Osteoblast (primary cell): ENCODE measurements at places on chromosomes 16 and 17. TPM values are rescaled to one million over a fixed set of nuclear protein-coding genes. Genes with fewer than 3 reads are reported as not detected.
A peak's percentile ranks its signal among the peaks of the same experiment; 100 is the strongest.

DNA sequence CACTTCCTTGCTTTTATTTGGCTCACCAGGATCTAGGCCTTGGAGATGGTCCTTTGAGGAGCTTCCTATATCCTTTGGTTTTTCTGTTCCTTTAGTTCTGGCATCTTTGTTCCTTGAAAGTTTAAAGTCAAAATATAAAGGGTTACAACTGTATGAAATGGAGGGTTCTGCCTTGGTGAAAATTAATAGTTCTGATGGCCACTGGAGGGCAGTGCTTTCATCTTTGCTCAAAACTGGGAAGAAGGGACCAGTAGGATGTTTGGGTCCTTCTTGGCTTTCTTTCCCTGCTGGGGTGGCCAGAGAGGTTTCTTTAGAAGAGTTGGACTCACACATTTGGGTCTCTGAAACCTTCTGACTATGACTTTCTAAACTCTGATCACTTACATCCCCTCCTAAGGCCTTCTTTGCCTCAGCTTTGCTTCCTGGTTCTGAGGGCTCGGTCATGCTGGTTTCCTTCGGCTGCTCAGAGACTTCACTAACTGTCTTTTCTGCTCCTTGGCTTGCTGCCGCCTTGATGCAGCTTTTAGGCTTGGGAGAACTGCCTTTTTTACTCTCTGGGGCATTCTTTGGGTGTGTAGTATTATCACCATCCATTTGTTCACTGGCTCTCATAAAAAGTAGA, 10.9 kb upstream of the ITGA2B start:
- H3K4me1 ChIP-seq: no peaks in the 10 kb centered on the region
- peaks cover 46% of the 10 kb centered on the region for H3K36me3 ChIP-seq
- no peaks in the 10 kb centered on the region for H3K27me3 ChIP-seq
- no peak for DNase-seq
- H3K27ac ChIP-seq: no peak overlapping the region

- no peak overlapping the region for H3K4me3 ChIP-seq
- H3K36me3 ChIP-seq: no peaks in the 10 kb centered on the region
- DNase-seq: no peak
- no peaks in the 10 kb centered on the region for H3K27me3 ChIP-seq
Measured at GRCh38 chr16:22890976-22891375, 77.0 kb downstream of the HS3ST2 start.

GRCh38 chr16:5615868-5616642, 518.5 kb upstream of the EEF2KMT start:
- DNase-seq: no peak
- no peaks in the 10 kb centered on the region for H3K36me3 ChIP-seq
- no peak overlapping the region for H3K27ac ChIP-seq
- no peaks in the 10 kb centered on the region for H3K27me3 ChIP-seq
- H3K4me3 ChIP-seq: no peak overlapping the region

- no peak for DNase-seq
- H3K27me3 ChIP-seq: no peaks in the 10 kb centered on the region
- H3K4me1 ChIP-seq: no peaks in the 10 kb centered on the region
- H3K36me3 ChIP-seq: no peaks in the 10 kb centered on the region
- H3K27ac ChIP-seq: no peak overlapping the region
Measured at GRCh38 chr16:9885467-9885866, 296.8 kb downstream of the GRIN2A start.

- H3K36me3 ChIP-seq: peaks cover 3% of the 10 kb centered on the region
- no peak for DNase-seq
- H3K4me1 ChIP-seq: peaks cover 4% of the 10 kb centered on the region
- no peak overlapping the region for H3K27ac ChIP-seq
- no peaks in the 10 kb centered on the region for H3K27me3 ChIP-seq
Measured at GRCh38 chr17:79966681-79967080, 69.0 kb downstream of the TBC1D16 start.

Gene DUSP3
- 67.8 and 68.8 TPM in 2 replicates for total RNA-seq

- DNase-seq: peak; percentile 52
- peaks cover 2% of the 10 kb centered on the region for H3K4me1 ChIP-seq
- H3K36me3 ChIP-seq: no peaks in the 10 kb centered on the region
- H3K4me3 ChIP-seq: no peak overlapping the region
- no peaks in the 10 kb centered on the region for H3K27me3 ChIP-seq
- H3K27ac ChIP-seq: no peak overlapping the region
Measured at GRCh38 chr17:65674246-65675045, 113.0 kb upstream of the AXIN2 start.

Gene EZH1
- 30.8 and 31.8 TPM in 2 replicates for total RNA-seq

Gene TP53TG3C
- not detected in 2 replicates for total RNA-seq
